Activated CD8-positive, alpha-beta memory T cell treated with anti-CD3 and anti-CD28 coated beads for 48 hours (primary cell): ENCODE measurements at places on chromosomes 7 and 10.

DNA sequence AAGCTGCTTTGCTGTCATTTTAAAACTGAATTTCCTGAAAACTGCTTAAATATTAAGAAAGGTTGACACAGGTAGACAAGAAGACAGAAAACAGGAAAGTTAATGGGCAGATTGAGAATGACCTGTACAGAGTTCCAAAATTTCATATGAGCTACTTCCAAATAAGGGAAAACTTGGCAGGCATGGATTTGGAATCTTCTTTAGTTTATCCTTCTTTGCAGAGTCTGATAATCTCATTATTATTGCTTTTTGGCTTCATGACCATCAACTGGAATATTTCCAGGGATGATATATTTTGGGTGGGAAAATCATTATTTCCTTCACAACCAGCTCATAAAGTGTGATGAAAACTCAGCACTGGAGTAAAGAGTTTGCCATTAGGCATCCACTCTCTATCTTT is 346.5 kb upstream of the NPVF start:
- no peak for DNase-seq

- no peak for DNase-seq
Observed at GRCh38 chr10:9869205-9869604, 1148.5 kb upstream of the CELF2 start.

- DNase-seq, result no peak
Observed at GRCh38 chr7:20444030-20444800, 113.5 kb downstream of the ITGB8 start.

GRCh38 chr10:101489355-101489754 is 98.7 kb downstream of the POLL start:
- DNase-seq, result no peak

GRCh38 chr7:23184709-23185359 is 3.0 kb downstream of the NUP42 start:
- DNase-seq, result no peak

GRCh38 chr10:80540618-80540980 is 2.9 kb downstream of the SH2D4B start:
- no peak for DNase-seq

- DNase-seq, result no peak
Observed at GRCh38 chr10:74529205-74529604, 297.2 kb upstream of the KAT6B start.

- no peak for DNase-seq
Observed at GRCh38 chr7:2645274-2645868, 13.6 kb downstream of the TTYH3 start.

DNA sequence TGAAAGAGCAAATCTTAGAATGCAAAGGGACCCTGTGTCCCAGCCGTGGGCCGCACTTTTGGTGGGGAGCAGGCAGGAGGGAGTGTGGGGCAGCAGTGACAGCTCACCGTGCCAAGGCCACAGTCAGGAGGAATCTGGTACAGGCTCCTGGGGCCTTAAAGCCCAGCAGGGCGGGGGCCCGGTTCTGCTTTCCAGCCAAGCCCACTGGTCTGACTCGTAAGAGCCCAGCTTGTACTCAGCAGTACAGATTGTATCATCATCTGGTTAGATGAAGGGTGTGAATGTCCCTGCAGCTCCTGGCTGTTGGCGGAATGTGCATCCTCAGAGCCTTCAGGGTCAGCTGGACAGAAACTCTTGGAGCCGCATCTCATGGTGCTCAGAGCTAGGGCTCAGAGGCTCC is 30.5 kb upstream of the TRIM8 start:
- no peak for DNase-seq

GRCh38 chr7:71239586-71240268 is 107.8 kb downstream of the GALNT17 start:
- DNase-seq, result no peak

DNA sequence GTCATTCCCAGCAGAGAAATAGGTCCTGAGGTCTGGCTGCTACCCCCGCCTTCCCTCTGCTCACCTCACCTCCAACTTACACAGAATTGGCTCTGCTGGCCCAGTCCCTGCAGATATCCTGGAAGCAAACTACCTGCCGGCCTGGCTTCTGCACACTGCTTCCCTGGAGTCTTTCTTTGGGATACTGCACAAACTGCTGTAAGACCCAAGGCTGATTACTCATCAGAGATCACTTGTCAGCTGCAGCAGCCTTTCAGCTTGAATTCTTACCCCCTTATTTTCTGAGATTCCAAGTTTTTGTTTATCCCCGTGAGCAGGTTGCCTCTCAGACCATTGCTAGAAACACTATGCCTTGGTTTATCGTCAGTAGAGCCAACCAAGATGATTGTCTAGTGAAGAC is 426.4 kb downstream of the PHTF2 start:
- DNase-seq, result no peak

DNA sequence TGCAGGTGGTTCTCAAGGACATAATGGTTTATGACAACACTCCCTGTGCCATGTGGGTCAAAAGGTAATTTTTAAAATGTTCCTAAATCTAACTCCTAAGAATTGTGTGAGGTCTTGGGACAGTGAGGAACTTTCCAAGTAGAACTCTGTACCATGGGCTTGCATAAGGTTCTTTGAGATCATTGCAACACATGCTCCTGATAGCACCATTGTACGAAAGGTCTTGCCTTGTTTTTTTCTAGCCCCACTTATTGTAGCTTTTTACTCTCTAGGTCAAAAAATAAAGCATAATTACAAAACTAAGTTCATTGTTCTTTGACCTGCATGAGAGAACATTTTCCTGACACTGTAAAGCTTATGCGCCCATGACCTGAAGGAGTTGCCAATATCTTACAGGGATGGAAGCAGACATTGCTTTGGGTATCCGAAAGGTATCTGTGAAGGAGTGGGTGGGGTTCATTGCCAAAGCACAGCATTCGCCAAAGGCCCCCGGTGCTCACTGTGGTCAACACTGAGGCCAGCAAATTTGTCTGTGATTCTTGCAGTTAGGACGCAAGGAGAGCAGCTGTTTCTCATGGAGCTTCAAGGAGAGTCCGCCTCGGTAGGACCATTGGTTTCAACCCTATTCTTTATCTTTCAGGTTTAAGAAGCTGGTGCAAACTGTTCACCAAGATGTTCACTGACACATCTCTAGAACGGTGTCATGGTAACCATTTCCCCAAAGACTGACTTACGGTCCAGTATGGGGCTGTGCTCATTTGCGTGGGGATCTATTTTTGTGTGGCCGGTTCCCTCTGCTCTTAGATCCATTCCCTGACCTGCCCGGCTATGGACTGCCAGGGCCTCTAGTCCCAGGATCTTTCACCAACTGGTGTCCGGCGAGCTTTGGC is 7.6 kb upstream of the PRKAG2 start:
- DNase-seq, result no peak
